ENCODE measurements at places on chromosomes 7 and 10.

- DNase-seq, result no peak
These were observed 193.2 kb upstream of the GHITM start for GRCh38 chr10:83945982-83946718.

DNA sequence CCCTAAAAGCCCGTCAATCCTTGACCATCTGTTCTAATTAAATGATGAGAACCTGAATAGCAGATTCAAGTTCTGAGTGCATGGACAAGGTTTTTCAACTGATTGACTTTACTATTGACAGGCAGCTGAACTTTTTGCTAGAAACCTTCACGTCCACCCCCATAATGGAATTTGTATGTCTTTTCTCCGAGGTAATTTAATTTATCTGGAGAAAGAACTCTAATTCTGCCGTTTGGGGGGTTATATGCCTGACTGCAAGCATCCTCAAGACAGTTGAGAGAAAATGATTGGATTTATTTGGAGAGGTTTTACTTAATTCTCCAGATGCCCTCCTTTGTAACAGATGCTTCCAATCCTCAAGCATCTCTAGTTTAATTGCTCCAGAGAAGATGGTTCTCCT, 1053.4 kb upstream of the AUTS2 start:
- no peak for DNase-seq

DNA sequence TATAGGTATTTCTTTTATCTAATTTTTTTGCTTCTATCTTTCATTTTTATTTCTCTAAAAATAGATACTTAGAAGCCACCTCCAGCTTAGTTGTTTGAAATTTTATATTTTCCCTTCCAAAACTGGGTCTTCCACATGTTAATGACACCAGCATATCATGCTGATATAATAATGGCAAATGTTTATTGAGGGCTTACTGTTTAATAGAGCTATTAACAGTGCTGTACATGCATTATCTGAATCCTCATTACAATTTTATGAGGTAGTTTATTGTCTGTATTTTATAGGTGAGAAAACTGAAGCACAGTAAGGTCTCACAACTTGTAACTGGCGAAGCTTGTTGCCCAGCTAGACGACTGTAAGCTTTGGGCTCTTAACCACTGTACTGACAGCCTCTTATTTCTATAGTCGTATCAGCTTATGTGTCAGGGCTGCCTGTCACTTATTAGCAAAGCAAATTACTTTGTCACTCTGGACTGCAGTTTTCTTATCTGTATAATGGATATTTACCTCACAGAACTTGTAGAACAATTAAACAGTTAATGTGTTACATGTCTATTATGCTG, 51.2 kb downstream of the ANKIB1 start:
- no peak for DNase-seq

- DNase-seq, result no peak
These were observed 8.0 kb upstream of the CSTF2T start for GRCh38 chr10:51707392-51707791.
